ENCODE measurements at places on chromosomes 4 and X. TPM values are rescaled to one million over a fixed set of nuclear protein-coding genes. Genes with fewer than 3 reads are reported as not detected.
A peak's percentile ranks its signal among the peaks of the same experiment; 100 is the strongest.

PJA1 gene
- 45.3 TPM for total RNA-seq

DNA sequence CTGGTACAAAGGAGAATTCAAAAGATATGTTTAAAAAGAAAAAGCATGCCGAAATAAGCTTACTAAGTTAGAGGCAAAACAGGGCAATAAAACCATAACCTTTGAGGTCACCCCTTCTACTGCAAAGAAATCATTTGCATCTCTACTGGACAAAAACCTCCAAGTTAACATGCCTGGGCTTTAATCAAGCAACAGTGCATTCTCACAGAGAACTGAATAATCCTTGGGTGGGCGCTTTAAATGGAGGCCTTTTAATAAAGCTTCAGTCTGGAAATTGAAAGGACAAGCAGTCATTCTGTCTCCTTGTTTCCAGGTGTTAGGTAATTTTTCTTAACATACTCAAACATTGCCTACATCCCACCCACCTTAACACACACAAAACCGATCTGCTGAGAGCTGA, 34.6 kb upstream of the SMS start:
- no peak for DNase-seq

- no peak for DNase-seq
Measured at GRCh38 chrX:129840344-129840743, 3.3 kb downstream of the ZDHHC9 start.

- DNase-seq, result no peak
Measured at GRCh38 chr4:152065545-152065944, 304.7 kb upstream of the GATB start.

- DNase-seq, result no peak
Measured at GRCh38 chr4:117825600-117825999, 208.7 kb upstream of the NDST3 start.

DNA sequence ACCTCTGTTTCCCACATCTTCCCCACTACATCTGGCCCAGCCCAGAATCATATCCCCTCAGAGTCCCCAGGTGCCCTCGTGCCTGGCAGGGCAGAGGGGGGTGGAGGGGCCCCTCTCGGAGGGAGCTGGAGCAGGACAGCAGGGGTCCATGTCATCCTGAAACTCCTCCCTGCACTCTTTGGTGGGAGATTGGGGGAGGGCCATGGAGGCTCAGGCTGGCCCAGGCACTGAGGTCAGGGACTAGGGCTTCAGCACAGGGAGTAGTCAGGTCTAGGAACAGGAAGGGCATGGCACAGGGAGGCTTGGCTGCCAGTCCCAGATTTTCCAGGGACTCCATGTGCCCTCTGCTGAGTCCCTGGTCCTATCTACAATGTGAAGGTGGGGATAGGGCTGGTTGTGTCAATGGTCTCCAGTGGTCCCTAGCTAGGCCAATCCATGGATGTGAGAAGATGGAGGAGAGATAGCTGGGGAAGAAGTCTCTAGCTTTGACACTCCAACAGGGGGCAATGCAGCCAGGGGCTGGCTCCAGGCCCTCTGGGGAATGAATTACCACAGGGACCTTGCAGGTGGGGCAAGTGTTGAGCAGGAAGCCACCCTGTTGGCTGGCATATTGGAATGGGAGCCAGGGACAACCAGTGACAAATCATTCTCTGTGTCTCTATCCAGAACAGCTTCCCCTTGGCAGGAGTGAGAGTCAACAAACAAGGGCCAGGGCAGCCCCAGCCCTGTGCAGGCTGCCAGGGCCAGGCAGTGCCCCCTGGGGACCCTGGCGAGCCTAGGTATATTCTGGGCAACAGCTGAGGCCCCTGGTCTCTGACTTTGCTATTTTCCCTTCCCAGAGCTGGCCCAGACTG, 154.4 kb downstream of the EFNB1 start:
- DNase-seq, result no peak

DNA sequence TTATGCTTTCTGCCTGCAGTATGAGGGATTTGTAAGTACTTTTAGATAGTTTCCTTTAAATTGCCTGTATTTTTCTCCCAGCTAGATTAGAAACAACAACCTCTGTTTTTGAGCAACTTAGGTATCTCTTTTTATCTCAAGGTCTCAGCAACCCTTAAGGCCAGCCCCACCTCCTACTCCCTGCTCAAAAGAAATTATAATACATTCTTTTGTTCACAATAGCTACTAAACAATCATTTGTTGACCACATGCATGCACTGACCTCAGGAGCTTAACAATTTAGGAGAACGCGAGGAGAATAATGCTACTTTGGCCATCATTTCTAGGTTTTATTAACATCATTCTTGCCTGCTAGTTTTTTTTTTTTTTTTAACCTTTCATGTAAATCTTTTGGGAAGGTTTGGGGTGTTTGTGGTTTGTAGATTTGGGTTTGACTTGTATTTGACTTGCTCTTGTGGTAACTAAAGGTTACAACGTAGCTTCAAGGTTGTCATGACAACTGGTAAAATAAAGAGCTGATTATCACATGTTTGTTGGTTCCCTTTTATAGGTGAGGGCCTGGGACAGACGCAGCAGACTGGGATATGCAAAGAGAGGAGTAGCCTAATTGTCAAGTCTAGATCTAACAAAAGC, 145.4 kb upstream of the PLAC1 start:
- no peak for DNase-seq

DNA sequence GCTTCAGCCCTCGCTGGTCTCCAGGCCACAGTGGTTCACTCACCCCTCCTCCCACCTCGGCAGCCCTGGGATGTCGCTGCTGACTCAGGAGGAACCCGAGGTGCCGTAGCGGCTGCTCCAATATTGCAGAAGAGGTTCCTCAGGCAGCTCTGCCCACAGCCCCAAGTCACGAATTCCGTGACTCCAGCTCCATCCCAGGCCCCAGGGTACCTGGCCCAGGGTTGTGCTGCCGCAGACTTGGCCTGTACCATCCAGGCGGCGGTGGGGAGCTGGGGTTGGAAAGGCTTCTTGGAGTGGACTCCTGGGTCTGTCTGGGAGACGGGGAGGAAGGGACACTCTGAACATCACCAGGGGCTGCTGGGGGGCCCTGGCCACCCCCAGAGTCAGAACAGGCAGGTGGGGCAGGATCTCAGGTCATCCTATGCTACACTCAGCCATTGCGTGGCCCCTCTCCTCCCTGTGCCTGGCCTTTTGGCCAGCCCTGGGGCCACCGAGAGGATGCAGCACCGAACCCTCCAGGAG, 728 bp upstream of the HGFAC start:
- peak; percentile 35 for DNase-seq

CXCL11 gene
- total RNA-seq, result 9.8 TPM

MAOB gene
- 0.06 TPM for total RNA-seq

TMEM156 gene
- total RNA-seq, result 33.7 TPM

- DNase-seq, result peak; percentile 0
Measured at GRCh38 chr4:161937596-161937995, 226.2 kb downstream of the FSTL5 start.

DNA sequence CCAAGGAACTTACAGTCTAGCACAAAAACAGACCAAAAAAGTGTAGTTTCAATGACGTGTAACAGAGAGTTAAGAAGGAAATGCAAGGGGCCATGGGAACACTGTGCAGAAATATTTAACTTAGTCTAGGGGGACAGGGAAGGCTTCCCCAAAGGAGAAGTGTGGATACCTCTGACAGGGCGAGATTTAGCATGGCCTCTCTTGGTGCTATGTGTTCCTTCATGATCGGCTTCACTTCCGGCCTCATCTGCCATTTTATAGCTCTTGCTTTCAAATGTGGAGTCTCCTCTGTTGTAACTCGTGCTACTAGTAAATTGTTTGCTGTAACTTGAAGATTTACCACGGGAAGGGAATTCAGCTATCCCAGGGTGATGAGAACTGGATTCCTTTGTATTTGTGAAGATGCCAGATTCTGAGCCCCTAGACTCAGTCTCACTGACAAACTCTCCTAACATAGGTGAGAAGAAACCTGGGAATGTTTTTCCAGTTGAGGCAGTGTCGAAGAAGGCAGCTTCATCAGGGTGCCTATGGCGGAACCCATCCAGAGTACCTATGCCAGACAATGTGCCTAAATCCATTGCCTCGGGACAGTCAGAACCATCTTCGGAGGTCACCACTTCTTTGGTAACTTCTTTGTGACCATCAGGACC, 5.0 kb downstream of the FGA start:
- DNase-seq, result no peak

GRCh38 chr4:13529128-13529919, 15.0 kb downstream of the NKX3-2 start:
- no peak for DNase-seq

GRCh38 chrX:29478336-29479069, 736.9 kb upstream of the MAGEB2 start:
- peak; percentile 4 for DNase-seq

- no peak for DNase-seq
Measured at GRCh38 chrX:20481632-20482031, 214.9 kb upstream of the RPS6KA3 start.

LRIT3 gene
- not detected for total RNA-seq

DNA sequence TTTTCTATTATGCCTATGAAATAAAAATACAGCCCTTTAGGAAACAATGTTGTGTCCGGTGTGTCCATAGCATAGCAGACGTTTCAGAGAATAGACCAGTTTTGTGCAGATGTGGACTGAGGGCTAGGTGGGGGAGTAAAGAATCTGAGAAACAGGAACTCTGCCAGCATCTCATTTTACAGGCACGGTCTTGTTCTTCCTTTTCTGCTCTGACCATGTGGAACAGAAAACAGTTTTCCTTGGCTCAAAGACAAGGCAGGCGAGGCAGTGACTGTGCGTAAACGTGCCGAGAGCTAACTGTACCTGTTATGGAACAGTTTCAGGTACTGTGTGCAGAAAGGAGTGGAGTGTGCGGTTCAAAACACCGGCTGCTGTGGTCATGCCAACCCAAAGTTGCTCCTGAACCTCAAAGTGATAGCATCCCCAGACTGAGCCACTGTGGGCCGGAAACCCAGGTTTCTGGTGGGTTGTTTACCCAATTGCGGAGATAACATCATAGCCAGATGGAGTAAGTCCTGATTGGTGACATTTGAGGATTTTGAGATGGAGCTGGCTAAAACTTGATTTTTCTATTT, 20.2 kb downstream of the CNGA2 start:
- DNase-seq, result peak; percentile 4

GRCh38 chr4:159271856-159272255, 169.0 kb downstream of the RAPGEF2 start:
- no peak for DNase-seq

KCTD8 gene
- not detected for total RNA-seq

GRCh38 chr4:8000721-8001491, 61.2 kb upstream of the AFAP1 start:
- DNase-seq, result no peak

GAGE12H gene
- total RNA-seq, result not detected

- DNase-seq, result peak; percentile 26
Measured at GRCh38 chrX:110851780-110852179, 56.2 kb upstream of the CHRDL1 start.

DNA sequence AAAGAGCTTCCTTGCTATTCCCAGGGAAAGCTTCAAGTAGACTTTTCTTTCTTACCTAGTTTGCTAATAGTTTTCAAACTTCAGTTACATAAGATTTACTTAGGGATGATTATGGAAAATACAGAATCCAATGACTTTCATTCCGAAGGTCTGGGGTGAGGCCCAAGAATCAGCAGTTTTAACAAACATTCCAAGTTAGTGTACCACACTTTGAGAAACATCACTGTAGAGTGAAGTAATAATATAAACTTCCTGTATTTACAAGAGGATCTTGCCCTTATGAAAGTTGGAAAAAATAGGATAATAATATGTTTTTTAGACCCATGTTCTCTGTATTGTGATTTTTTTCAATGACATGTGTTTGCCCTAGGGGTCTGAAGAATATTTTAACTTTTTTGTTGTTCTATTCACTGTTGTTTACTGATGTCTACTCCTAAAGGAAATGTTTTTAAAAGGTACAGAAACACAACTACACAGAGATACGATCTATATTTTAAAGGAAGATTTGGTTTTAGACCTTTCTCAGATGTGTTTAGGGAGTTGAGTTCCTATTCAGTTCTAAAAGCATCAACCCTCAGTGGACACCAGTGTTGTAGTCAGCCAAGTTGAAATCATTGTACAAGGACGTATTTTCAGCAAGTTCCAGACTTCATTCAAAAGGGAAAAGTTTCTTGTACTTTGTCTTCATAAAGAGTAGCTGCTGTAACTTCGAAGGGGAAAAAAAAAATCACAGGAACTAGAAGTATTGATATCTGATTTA, 295.8 kb upstream of the SLC7A11 start:
- no peak for DNase-seq

GRCh38 chr4:6501171-6501570, 28.8 kb upstream of the PPP2R2C start:
- DNase-seq, result no peak

DNA sequence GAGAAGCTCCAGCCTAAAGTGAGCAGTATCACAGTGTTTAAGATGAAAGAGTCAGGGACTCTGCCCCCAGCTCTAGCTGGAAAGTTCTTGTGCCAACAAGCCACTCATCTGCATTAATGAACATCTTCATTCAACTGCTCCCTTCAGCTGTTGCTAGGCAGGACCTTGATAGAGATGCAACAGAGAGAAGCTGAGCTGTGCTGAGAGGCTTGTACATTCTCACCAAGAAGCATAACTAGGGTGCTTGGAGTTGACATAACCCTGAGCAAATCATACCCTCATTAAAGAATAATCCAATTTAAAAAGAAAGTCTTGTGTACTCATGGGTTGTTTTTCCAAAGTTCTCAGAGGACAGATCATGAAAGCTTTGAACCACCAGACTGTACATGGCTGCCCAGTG, 63.2 kb downstream of the ATXN3L start:
- DNase-seq, result no peak

NSUN7 gene
- total RNA-seq, result 0.51 TPM

- DNase-seq, result no peak
Measured at GRCh38 chr4:85669204-85669603, 194.3 kb downstream of the ARHGAP24 start.

DNA sequence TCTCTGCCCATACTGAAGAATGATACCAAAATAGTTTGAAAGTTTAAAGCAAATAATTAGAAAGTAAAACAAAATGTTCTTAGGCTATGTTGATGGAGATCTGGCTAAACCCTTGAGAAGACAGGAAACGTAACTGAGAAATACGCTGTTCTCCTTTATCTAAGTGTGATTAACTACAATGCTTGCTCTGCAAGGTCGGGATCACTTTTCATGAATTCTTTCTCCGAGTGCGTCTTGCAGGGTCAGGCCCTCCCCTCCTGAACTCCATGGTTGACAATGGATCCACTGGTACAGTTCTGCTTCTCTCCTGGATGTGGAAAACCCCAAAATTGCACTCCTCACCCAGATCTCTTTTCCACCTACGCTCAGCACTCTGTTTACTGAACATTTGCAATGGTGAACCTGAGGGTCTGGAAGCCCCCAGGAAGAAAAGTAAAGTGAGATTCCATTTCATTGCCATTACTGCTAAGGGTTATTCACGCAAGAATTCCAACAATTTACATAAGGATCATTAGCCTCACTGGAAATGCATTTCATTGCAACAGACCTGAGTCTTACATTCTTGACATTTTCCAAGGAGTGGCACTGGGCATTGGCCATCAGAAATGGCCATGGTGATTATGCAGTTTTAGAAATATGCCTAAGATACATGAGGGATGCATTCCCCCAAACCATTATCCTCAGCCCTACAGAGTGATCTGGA, 24.6 kb upstream of the WWC2 start:
- DNase-seq, result no peak

SLBP gene
- 126 TPM for total RNA-seq

DNAAF6 gene
- total RNA-seq, result not detected

RPA4 gene
- total RNA-seq, result not detected

LUZP4 gene
- total RNA-seq, result not detected
